Right cardiac atrium (tissue), 5 donors: ENCODE measurements at places on chromosomes 6 and 20. TPM values are rescaled to one million over a fixed set of nuclear protein-coding genes. Genes with fewer than 3 reads are reported as not detected.

DNA sequence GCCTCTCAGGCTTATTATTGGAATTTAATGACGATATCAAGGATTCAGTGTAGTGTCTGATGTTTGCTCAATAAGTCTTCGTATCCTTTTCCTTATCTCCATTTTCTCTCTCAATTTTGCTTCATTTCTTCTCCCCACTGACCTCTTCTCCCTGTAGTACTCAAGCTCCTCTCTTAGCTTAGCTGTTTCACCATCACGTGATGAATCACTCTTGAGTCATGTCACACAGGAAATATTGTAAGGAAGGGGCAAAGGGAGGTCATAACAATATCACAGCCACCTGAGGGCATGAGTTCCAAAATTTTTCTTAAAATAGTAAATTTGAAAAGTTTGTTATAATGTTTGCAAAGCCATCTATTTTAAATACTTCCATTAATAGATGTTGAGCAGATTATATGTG lies 392.2 kb upstream of the MARCKS start:
- DNase-seq: no peak

GRCh38 chr6:31053873-31054272 lies 43.6 kb downstream of the MUC22 start:
- no peak for DNase-seq

GRCh38 chr6:40999569-40999968 lies 39.5 kb downstream of the UNC5CL start:
- DNase-seq: peak; percentile 89

DNA sequence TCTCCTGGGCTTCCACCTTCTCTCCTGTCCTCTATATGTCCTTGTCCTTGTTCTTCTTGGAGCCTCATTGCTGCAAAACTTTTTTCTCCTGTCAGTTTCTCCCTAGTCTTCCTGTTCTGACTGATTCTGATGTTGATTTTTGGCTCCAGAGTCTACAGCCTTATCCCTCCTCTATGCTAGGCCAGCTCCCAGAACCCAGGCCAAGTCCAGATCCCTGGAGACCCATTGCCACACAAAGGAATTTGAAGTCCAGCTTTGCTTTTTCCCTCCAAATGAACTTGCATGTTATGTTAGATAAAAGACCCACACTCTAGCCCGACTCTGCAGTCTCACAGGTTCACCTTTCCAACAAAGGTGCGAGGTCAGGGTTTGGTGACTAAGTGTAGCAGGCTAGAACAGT lies 203.1 kb downstream of the FNDC1 start:
- no peak for DNase-seq

DNA sequence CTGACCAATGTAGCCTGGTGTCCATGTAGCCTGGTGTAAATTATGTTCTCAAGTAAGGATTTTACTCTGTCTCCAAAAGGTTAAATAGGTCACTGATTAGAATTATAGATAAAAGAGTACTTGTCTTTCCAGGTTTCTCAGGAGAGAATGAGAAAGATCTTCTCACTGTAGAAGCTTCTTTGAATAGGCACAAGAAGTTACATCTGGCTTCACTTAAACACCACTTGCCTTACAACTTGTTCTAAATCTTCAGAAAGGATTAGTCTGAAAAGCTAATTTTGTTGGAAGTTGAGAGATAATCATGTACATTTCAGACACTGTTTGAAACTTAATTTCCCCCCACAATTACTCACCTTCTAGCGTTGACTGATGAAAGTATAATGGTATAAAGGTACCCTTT lies 275.3 kb downstream of the FARS2 start:
- no peak for DNase-seq

DNA sequence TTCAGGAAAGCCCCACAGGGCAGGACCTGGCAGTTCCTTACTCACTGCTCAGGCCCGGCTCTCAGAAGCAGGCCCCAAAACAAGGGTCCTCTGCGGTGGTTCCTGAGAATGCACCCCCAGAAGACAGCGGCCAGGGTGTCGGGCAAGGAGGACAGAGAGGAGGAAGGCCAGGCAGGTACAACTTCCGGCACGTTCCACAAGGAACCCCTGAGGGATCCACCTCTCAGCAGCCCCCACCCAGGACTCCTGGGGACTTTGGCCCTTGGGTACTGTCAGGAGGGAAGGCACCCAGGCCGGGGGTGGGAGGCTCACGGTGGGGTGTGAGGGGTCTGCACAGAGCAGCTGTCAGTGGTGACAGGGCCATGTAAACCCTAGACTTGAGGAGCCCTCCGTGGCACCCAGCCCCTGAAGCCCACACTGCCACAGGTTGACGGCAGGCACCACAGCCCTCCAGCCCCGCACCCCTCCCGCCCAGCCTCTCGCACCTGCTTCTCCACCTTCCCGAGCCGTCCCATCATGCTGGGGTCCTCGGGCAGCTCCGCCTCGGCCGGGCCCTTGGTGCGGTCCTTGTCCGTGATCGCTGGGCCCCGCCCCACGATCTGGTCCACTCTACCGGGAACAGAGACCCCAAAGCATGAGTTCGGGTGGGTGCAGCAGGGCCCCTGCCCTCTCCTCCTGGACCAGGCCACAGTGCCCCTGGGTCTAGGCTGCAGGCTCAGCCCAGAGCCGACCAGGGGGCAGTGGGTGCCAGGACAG lies 47.0 kb upstream of the CHRNA4 start:
- peak; percentile 35 for DNase-seq

DNA sequence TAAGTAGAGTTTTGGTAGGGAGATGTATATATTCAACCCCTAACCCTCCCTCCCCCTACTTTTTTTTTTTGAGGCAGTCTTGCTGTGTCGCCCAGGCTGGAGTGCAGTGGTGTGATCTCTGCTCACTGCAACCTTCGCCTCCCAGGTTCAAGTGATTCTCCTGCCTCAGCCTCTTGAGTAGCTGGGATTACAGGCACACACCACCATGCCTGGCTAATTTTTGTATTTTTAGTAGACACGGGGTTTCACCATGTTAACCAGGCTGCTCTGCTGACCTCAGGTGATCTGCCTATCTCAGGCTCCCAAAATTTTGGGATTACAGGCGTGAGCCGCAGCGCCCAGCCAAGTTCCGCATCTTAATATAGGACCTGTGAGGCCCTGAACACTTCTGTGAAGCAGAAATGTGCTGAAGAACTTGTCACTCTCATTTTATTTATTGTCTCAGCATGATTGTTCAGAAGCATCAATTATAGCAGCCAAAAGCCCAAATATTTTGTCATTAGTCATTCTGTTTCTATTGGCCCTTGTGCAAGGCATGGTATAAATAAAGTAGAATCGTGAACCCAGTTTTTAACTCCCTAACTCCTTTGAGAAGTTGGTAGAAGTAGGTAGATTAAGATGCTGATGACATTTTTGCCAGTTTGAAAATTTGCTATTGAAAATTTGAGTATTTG lies 19.4 kb downstream of the DSTN start:
- peak; percentile 56 for DNase-seq

- DNase-seq: no peak
Observed at GRCh38 chr20:3010985-3011723, 32.3 kb upstream of the GNRH2 start.

DNA sequence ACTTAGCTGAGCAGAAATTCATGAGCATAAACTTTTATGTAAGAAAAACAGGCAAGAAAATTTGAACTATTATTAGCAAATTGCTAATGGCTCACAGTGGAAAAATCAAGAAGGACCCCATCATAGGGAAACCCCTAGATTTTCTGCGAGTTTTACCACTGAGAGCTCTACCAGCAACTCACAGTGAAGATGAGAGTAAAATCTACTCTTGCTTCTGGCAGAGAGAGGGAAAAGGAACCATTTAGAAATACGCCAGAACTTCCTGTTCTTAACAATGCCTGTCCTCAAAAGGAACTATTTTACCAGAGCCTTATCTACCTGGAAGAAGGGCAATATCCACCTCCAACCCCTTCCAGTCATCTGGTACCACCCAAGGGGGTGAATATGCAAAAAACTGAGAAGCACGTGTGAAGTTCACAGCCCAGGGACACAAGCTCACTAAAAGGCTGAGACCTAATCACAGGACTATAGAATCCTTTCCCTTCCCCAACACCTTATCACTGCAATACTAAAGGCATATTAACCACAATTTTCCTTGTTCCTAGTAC lies 34.4 kb upstream of the ASF1A start:
- no peak for DNase-seq

DNA sequence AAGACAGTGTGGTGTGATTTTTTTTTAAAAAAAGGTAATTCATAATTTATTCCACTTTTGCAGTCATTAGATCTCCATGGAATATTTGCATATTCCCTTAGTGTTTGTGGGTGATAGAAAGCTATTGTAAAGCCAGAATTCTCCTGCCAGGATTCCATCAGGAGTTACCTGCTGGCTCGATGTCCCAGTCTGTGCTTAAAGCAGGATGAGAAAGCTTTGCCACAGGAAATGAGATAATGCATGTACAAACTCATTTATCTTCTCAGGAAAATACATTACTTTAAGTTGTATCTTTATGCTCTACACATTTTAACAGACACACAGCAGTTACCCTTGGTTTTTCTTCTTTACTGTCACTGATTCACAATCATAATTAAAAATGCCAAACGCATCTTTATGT lies 553.0 kb downstream of the CD109 start:
- DNase-seq: no peak

GRCh38 chr6:2026133-2026532 lies 219.3 kb downstream of the GMDS start:
- no peak for DNase-seq

- DNase-seq: no peak
Observed at GRCh38 chr6:132491303-132491702, 21.6 kb downstream of the STX7 start.

- no peak for DNase-seq
Observed at GRCh38 chr6:38688579-38689087, 14.3 kb downstream of the GLO1 start.

- no peak for DNase-seq
Observed at GRCh38 chr6:170013815-170014214, 262.4 kb downstream of the ERMARD start.

DNA sequence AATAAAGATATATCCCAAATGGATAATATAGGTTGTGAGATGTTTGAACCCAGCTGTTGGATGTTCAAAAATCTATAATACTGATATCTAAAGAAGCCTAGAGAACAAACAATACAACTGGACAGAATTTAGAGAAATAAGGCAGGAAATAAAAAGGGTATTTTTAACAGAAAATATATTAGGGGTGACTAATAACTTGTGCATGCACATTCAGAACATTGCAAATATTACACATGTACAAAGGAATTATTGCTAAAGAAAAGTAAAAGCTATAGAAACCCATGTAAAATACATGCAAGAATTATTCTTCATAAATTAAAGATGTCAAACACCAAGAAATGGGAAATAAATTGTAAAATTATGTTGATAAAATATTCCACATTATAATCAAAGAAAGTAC lies 32.7 kb upstream of the HCRTR2 start:
- no peak for DNase-seq

DNA sequence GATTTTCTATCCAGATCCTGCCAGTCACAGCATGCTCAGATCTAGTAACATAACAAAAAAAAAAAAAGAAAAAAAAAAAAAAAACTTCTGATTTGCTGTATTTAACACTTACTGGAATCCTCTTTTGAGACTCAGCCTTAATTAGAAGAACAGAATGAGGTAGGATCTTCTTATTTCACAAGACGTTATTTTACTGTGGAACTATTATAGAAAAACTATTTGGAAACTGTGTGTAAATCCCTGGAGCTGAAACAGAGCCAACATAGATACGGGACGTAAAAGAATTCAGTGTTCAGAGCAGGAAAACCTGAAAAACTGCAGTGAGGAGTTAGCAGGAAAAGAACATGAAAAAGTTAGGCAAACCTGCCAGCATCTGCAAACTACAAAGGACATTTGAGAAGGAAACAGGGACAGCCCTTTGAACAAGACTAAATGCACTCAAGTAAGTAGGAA lies 3.4 kb upstream of the ZNF217 start:
- no peak for DNase-seq

- no peak for DNase-seq
Observed at GRCh38 chr6:27273783-27274182, 26.3 kb downstream of the PRSS16 start.

- DNase-seq: no peak
Observed at GRCh38 chr6:52180787-52181558, 5.2 kb upstream of the IL17A start.

- DNase-seq: no peak
Observed at GRCh38 chr6:31578184-31579118, 3.1 kb downstream of the TNF start.

- no peak for DNase-seq
Observed at GRCh38 chr6:100347901-100348550, 116.7 kb downstream of the SIM1 start.

- DNase-seq: peak; percentile 79
Observed at GRCh38 chr6:166556863-166557322, 29.6 kb downstream of the RAMACL start.

DNA sequence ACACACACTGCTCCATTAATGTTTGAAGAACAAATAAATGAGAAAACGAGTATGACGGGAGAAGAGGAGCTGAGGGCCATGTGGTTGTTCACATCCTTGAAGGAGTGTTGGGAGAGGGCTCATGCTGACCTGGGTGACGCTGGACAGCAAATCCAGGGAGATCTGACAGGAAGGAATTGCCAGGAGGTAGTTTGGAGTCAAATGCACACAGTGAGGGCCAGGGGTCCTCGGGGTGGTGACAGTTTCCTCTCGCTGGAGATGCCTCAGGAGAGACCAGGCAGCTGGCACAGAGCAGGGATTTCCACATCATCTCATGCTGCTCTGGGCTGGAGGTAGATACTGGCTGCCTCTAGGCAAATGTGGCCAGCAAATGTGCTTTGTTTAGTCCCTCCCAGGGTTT lies 2.0 kb upstream of the TMEM181 start:
- DNase-seq: no peak

GRCh38 chr6:34836008-34836407 lies 44.1 kb downstream of the BLTP3A start:
- no peak for DNase-seq

GRCh38 chr6:149922642-149923326 lies at the start of gene RAET1G:
RAET1G (minus strand) TSS chr6:149923121; CDS start chr6:149923010, 111 bp downstream.
- peak; percentile 97 for DNase-seq

- DNase-seq: no peak
Observed at GRCh38 chr6:90397929-90398674, 101.5 kb upstream of the BACH2 start.

- no peak for DNase-seq
Observed at GRCh38 chr6:138592749-138593123, 93.4 kb upstream of the NHSL1 start.

GRCh38 chr6:36914227-36914794 lies 28.6 kb downstream of the C6orf89 start:
- DNase-seq: peak; percentile 68

The HCRTR2 gene
- not detected for total RNA-seq

The ZSWIM3 gene
- total RNA-seq: 2.4 TPM

The MPIG6B gene
- 0.35 TPM for total RNA-seq

The TSHZ2 gene
- total RNA-seq: 6.9 TPM

The TPX2 gene
- 2.5 TPM for total RNA-seq

The VARS2 gene
- total RNA-seq: 20.8 TPM

The FAM83C gene
- total RNA-seq: not detected

The MMP24 gene
- total RNA-seq: 0.48 TPM

The LY6G5C gene
- 2.3 TPM for total RNA-seq

The TNXB gene
- 111 TPM for total RNA-seq

The TP53TG5 gene
- total RNA-seq: 0.82 TPM
